NCI-H187 (cell line): ENCODE measurements at places on chromosomes 5 and 9.

DNA sequence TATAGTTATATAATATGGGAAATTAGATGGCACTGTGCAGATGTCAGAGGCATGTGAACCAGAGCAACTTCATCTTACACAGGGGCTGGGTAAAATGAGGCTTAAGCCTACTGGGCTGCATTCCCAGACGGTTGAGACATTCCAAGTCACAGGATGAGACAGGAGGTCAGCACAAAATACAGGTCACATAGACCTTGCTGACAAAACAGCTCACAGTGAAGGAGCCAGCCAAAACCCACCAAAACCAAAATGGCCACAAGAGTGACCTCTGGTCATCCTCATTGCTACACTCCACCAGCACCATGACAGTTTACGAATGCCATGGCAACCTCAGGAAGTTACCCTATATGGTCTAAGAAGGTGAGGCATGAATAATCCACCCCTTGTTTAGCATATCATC is 479.4 kb downstream of the TLR4 start:
- DNase-seq = no peak

- no peak for DNase-seq
These were observed 104.7 kb downstream of the YIPF5 start for GRCh38 chr5:144065786-144066185.

DNA sequence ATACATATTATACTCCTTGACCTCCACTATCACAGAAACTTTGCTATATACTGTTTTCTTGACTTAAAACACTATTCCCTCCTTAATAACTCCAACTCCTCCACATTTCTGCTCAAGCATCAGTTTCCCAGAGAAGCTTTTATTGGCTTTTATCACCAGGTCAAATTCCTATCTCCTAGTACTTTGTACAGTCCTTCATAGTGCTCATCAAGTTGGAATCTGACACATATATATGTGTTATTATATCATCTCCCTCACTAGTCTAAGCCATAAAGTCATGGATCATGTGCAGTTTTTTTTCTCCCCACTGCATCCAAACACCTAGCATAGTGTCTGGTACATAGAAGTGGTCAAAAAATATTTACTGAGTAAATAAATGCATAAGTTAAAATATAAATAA is 59.1 kb downstream of the BHMT start:
- no peak for DNase-seq

- DNase-seq = no peak
These were observed 21.9 kb downstream of the KDM4C start for GRCh38 chr9:6779417-6780241.

DNA sequence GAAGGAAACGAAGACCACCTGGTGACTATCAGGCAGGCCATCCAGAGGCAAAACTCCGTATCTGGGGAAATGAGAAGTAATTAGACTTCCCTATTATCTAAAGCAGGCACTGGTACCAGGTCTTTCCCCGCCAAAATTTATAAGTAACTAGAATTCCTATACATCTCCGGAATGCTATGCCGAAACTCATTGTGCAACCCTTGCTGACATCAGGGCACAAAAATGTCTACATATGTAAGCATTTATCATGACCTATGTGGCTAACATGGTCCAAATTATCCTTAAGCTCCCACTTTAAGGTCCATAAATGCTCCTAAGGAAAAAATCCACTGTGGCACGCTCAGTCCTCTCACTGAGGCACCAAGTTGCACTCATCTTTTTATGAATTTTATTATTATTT is 17.8 kb downstream of the ACTL7B start:
- DNase-seq = no peak

DNA sequence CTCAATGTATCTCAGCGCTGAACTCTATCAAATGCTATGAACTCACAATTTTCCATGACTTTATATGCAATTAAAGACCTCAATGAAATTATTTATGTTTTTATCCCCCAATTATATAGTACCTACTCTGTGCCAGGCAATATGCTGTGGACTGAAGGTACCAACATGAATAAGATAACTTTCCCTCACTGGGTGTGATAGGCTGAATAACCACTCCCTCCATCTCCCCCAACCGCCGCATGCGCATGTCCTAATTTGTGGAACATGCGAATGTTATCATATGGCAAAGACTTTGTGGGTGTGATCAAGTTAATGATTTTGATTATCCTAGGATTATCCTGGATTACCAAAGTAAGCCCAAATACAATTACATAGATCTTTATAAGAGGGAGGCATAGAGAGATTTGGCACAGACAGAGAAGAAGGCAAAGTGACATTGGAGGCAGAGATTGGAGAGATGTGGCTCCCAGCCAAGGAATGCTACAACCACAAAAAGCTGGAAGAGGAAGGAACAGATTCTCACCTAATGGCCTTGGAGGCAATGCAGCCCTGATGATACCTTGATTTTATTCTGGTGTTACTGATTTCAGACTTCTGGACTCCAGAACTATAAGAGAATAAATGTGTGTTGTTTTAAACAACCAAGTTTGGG is 149.1 kb upstream of the VCAN start:
- no peak for DNase-seq

DNA sequence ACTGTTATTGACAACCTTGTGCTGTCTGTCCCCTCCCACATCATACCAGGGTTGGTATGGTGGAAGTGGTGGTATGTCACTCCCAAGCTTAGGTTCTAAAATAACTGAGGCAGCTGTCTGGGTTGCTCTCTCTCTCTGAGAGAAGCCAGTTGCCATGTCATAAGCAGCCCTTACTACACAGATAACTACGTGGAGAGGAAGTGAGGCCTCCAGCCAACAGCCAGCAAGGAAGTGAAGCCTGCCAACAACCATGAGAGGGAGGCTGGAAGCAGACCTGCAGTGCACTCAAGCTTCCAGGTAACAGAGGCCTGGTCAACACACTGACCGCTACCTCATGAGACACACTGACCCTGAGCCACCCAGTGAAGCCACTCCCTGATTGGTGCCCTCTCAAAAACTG is 18.6 kb downstream of the CTNNAL1 start:
- DNase-seq = no peak

DNA sequence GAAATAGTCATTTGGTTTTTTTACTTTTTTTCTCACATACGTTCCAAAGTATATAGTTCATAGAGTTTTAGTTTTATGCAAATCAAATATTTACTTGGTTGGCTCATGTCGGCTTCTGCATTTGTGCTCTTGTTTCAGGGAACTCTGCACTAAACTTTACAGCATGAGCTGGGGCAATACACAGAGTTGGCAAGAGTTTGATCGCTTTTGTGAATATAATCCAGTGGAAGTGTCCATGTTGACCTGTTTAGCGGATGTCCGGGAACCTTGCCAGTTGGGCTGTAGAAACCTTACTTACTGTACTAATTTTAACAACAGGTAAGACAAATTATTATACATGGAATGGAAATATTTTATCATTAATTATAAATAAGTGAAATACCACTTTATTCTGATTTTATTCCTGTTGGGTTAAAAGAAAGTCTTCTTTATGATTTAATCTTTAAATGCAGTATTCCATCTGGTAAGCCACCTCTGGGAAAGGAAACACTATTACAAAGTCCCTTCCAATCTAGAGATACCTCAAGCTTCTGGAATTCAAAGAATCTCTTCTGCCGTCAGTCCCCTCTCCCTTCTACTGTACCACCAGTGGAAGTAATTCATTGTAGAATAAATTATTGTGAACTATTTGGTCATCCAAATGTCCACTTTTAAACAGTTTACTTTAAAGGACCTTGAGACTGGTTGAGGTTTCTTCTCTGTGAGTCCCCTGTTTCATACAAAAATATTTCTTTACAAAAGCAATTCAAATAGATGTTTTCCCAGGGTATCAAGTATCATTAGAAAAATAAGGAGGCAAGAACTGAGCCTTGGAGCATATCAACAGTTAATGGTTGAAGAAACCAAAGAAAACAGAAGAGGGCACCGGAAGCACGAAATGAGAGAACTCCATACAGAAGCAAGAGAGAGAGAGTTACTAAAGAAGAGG is 45.2 kb upstream of the GLIPR2 start:
- no peak for DNase-seq

DNA sequence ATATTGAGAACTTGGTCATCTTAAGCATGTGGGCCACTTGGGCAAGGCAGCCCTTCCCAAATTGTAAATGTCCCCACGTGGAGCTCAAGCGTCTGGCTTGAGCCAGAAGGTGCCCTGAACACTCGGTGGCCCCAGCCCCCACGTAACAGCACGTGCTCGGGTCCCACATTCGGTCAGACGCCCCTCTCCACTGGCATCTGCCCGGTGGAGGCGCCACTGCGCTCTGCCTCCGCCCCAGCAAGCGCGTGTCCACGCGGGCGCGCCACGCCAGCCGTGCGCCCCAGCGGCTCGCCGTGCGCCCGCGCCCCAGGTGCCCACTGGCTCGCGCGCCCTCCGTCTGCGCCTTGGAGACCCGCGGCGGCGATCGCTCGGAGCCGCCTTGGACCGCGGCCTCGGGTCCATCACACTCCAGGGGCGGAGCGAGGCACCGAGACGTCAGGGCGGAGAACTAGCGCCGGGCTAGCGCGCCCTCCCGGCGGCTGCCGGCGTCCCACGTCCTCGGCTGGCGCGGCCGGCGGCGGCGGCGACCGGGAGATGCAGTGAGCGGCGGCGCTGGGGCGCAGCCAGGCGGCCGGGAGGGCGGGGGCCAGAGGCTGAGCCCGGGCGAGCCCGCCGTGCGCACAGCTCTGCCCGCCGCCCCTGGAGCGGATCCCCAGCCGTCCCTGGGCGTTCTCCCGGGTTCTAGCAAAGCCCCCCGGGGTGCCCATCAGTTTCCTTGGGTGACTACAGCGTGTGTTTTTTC is at the start of gene PALM2AKAP2:
Gene PALM2AKAP2, plus strand, starts transcription at position 488 of the 742 bp plus-strand sequence. CDS start 291 bp downstream, outside the sequence.
- DNase-seq = no peak

- DNase-seq = no peak
These were observed 764 bp downstream of the ANKRA2 start for GRCh38 chr5:73564675-73565074.

- DNase-seq = no peak
These were observed 410.8 kb upstream of the MEF2C start for GRCh38 chr5:89293810-89294209.

DNA sequence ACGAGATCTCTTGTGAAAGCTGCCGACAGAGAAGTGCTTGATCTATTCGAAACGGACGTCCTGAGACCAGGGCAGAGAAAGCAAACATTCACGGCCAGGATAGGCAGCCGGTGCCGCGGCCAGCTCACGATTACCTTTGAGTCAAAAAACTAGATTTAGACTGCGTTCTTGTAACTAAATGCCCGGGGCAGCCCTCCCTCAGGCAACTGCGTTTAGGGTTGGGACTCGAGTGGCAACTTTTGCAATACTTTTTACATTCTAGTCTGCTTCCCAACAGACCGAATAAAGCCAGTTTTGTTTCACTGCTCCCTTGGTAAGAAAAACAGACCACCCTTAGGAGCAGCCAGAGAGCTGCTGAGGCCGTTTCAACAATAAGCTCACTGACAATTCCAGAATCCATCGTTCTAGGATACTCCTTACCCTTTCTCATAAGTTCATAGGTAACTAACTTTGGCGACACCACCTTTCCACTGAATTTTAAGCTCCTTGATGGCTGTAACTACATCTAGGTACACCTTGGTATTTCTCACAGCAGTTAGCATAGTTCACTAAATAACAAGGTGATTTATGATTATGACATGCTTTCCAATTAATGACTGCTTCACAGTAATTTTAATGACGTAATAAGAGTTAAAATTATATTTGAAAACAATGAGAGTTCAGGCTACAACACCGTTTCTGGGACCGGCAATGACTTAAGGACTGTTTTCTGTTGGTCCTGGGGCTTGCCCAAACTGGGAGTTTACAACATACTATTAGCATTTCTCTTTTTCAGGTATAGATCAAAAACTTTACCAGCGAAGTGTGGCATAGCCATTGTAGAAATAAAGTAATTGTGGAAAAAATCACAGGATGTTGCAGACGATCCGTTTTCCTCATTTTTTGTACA is 899 bp upstream of the RAPGEF6 start:
- DNase-seq = peak; percentile 40

DNA sequence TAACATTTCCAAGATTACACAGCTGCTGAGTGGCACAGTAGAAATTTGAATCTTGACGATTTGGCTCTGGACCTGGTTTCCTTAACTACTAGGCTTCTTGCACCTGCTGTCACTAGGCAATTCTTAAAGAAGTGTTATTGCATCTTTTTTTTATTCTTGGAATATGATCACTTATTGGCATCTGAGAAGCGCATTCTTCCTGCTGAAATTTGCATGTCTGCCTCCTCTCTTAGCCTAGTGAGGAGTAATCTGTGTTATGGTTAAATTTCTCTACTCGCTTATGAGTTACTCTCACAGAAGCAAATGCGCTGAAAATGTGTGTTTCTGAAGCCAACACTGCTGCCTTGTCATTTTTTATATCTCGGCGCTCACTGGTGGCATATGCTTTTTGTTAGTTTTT is 89.3 kb downstream of the WDR41 start:
- DNase-seq = no peak

DNA sequence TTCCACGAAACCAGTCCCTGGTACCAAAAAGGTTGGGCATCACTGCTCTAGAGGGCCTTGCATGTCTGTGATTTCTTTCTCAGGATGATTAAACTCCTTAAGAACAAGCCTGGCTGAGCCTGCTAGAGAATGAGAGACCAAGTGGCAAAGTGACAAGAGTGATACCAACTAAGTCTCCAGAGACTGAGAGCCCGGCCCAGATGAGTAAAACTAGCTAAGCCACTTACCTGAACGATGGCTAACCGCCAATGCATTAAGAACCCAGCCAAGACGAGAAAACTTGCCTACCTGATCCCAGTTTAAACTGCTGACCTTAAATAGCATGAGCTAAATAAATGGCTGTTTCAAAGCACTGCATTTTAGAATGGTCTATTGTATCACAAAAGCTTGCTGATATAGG is 5.6 kb upstream of the CCDC152 start:
- no peak for DNase-seq

- DNase-seq = no peak
These were observed 268.2 kb downstream of the MAST4 start for GRCh38 chr5:66864240-66864884.

- no peak for DNase-seq
These were observed 142.9 kb upstream of the SLC30A5 start for GRCh38 chr5:68950930-68951329.

DNA sequence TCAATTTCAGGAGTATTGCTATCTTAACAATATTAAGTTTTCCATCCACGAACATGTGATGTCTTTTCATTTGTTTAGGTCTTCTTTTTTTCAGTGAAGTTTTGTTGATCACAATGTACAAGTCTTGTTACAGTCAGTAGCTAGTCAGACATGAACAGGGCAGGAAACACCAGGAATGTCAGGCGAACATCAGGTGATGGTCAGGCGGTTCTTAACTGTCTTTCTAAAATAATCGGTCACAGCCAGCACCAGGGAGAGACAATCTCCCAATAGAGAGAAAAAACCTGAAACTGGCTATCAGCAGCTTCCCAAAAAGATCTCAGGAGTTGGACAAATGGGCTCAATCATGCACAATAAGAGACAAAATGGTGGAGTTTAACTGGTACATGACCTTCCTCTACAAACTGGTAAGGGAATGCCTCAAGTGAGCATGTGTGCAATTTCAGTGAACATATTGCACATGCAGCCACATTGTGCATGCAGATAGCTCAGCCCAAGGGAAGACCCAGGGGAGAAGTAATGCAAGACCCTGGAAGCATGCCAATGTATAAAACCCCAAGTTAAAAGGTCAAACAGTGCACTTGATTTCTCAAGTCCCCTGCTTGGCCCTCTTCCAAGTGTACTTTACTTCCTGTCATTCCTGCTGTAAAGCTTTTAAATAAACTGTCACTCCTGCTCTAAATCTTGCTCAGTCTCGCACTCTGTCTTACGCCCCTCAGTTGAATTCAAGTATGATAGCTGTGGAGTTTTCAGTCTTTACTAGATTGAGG is 176.1 kb upstream of the RASEF start:
- peak; percentile 35 for DNase-seq

- DNase-seq = no peak
These were observed 8.4 kb downstream of the EEIG1 start for GRCh38 chr9:127972236-127972871.

- no peak for DNase-seq
These were observed 33.2 kb downstream of the TNC start for GRCh38 chr9:115084709-115085108.

GRCh38 chr5:148311484-148311883 is 739 bp upstream of the SPINK7 start:
- DNase-seq = no peak
